Stimulated activated CD4-positive, alpha-beta T cell treated with anti-CD3 and anti-CD28 coated beads, TNF-alpha, amount 100 ng/mL, for 1 hour (primary cell): ENCODE measurements at places on chromosomes 2 and 18.

GRCh38 chr2:217154923-217155322, 295.1 kb upstream of the TNP1 start:
- no peak for DNase-seq

DNA sequence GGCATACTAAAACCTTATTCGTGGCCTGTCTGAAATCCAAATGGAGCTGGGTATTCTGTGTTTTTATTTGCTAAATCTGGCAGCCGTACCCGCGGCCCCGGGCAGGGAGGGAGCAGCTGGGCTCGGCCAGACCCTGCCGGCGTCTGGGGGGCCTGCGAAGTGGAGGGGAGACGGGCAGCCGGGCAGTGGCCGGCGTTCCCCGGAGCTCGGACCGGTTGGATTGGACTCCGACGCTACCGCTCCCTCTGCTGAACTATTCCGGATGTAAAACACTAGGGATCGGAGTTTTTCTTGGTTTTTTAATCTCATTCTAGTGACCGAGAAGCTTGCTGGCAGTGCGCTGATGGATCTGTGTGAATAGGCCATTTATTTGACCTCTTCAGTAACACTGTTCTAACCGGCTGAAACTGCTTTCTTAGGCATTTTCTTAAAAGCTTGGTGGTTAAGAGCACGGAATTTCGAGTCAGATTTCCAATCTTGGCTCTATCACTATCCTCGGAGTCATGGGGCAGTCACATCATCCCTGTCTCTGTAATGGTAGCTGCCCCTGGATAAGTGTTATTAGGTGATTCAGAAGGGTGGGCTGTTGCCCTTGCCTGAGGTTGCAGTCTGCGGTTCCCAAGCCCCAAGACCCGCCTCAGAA, 694 bp downstream of the UNC50 start:
- no peak for DNase-seq

- no peak for DNase-seq
Observed at GRCh38 chr2:191366199-191366598, 121.0 kb downstream of the MYO1B start.

DNA sequence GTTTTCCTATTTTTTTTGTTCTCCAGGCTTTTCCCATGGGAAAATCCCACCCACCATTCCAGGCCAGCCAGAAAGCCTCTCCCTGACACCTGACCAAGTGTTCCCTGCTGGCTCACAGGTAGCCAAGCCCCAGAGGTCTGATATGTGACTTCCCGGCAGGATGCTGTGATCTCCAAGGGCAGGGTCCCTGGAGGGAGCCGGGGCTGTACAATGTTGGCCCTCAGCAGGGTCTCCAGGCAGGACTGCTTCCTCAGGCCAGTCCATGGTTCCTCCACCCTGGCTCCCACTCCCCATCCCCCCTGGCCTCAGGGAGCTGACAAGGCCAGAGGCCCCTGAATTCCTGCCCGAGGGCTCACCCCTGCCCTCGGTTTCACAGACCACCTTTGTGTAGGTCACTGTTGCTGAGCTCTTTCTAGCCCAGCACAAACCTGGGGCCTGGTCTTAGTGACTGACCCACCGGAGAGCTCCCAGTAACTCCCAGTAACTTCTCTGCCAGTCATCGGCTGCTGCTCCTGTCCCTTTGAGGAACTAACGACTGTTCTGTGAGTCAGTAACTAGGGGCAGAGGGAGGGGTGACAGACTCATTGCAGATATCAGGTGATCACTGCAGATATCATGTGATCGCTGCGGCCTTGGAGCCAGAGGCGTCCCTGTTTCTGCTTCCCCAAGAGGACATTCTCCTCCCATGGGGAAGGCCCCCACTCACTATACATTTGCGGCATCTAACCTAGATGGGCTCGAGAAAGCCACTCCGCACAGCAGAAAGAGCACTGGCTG, 38.7 kb downstream of the SDC1 start:
- DNase-seq, result no peak

DNA sequence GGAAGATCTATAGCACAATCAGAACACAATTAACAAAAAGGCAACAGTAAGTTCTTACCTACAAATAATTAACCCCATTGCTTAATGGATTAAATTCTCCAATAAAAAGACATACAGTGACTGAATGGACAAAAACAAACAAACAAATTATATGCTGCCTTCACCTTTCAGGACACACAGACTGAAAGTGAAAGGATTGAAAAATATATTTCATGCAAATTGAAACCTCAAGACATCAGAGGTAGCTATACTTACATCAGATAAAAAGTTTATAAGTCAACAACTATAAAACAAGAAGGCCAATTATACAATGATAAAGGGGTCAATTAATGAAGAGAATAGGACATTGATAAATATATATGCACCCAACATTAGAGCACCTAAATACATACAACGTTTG, 741.2 kb upstream of the FAM98A start:
- DNase-seq, result no peak

DNA sequence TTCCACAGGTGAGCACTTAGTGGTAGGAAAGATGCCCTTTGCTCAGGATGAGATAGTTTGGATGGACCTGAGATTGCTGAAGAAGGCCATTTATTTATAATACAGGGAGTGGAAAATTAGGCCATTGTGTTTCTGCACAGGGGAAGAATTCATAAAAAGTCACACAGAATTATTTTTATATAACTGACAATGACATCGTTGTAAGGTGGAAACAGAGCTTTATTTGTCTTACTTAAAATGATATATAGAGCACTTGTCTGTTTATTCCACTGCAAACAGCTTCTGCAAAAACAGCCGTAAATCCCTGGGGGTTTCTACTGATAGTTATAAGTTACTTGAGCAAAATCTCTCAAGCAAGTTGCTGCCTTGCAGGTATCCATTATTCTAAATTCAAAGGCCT, 158.1 kb upstream of the ZNF521 start:
- no peak for DNase-seq

- DNase-seq, result no peak
Observed at GRCh38 chr2:84629550-84629949, 113.3 kb downstream of the DNAH6 start.

DNA sequence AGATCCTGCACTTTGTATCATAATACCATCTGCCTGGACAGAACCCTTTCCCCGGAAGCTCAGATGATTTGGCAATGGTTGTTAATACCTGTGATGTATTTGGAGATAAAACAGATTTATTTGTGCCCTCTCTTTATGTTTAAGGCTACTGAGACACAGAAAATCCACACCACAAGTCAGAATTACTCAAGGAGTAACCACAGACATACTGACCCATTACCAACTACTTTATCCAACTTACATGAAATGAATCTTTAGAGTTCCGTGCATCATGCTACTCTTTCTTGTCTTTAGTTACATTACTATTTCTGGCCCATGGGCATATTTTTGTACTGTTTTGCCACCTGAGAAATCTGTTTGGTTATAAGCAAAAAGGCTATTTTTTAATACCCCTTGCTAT, 384.0 kb downstream of the STK39 start:
- no peak for DNase-seq

DNA sequence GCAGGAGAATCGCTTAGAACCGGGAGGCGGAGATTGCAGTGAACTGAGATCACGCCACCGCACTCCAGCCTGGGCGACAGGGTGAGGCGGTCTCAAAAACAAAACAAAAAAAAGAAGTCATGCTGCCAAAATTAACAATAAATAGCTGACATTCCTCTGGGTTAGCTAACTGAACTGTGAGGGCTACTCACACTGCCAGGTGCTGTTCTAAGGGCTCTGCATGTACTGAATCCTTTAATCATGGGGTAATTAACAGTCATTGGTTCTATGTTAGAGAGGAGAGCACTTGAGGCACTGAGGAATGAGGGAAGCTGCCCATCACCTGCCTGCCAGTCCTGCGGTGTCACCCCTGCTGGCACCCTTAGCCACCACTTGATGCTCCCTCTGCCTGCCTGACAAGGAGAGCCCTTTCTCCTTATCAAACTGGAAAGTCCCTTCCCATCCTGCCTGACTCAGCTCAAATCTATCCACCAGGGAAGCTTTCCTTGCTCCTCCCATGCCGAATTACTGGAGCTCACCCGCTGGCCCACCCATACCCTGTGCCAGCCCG, 73.0 kb upstream of the RIOK3 start:
- no peak for DNase-seq

DNA sequence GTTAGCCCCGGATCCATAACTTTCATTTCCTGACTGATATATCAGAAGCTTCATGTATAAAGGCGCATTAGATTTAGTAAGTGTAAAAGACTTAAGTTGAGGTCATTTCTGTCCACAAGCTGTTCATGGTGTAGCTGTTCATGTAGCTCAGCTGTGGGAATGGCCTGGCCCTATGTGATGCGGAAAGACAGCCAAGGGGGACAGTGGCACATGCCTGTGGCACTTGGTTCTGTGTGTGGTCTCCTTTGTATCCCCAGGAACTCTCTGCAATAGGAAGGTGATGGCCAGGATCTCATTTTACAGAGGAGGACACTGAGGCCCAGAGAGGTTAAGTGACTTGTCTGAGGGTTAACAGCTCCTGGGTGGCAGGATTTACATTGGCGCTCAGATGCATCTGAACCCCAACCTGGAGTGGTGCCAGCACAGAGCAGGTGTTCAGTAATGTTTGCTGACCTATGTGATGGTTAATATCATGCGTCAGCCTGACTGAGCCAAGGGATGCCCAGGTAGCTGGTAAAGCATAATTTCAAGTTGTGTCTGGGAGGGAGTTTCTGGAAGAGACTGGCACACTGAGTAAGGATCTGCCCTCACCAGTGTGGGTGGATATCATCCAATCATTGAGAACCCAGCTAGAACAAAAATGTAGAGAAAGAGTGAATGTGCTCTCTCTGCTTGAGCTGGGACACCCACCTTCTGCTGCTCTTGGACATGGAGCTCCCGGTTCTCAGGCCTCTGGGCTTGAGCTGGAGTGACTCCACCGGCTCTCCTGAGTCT, 25.4 kb downstream of the HPCAL1 start:
- DNase-seq, result no peak

- no peak for DNase-seq
Observed at GRCh38 chr2:32680942-32681341, 53.1 kb downstream of the TTC27 start.

DNA sequence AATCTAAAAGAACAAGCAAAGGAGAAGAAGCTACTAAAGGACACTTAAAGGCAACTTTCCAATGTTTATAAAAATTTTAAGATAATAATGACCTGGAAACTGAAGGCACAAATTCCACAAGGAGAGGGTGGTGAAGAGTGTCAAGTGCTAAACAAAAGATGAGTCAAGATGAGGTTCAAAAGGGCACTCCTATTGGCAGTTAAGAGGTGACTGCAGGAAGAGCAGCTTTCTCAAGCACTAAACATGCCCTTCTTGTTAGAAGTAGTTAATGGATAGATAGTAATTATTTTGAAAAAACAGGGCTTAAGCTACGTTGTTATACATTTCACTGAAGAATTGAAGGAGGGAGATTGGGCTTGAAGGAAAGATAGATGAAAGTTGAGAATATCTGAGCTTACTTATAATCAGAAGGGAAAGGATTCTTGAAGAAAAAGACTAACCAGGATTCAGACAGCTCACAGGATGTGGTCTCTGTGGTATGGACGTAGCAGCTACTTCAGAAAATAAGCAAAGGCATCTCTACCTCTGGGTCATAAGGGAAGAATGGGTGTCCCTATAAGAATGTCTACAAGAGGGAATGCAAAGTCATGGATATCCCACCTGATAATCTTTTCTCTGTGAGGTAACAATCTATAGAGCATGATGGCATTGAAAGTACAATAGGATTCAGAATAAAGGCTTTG, 454.7 kb upstream of the SLC39A10 start:
- no peak for DNase-seq

DNA sequence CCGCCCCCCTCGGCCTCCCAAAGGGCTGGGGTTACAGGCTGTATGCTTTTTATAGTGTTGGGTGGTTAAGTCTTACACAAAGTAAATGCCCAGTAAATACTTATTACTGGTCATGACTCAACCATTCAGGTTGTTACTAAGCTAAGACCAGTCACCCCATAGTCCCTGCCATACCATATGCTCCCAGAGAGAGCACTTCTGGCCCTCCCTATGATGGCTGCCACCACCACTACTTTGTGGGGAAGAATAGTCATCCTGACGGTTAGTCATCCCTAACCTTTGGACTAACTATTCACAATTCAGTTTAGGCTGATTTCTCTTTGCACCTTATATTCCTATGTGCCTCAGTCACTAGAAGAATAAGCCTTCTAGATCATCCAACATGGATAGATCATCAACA, 42.0 kb upstream of the MSH2 start:
- DNase-seq, result no peak

- DNase-seq, result no peak
Observed at GRCh38 chr18:41524674-41525470, 430.2 kb upstream of the PIK3C3 start.

- DNase-seq, result no peak
Observed at GRCh38 chr2:196066291-196067087, 2.1 kb downstream of the DNAH7 start.

- DNase-seq, result no peak
Observed at GRCh38 chr2:224308272-224308911, 93.5 kb downstream of the FAM124B start.

GRCh38 chr2:198863655-198864054, 594.1 kb downstream of the SATB2 start:
- DNase-seq, result no peak

DNA sequence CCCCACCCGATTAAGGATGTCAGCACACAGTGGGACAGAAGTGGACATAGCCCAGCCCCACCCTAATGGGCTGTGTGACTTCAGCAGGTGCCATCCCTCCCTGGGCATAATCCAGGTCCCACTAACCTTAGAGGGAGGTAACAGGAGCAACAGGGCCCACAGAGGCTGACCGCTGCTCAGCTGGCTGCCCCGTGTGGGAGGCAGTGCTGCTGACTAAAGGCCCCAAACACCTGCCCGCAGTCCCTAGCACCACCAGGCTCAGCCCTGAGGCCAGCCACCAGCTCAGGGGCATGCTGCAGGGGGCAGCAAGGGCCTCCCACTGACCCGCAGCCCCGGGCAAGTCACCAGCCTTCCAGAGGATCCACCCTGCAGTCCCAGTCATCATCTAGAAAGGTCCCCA, 14.6 kb downstream of the BIN1 start:
- no peak for DNase-seq

- DNase-seq, result no peak
Observed at GRCh38 chr2:12826781-12827180, 110.0 kb downstream of the TRIB2 start.

GRCh38 chr2:55805686-55806085, 112.0 kb upstream of the PNPT1 start:
- no peak for DNase-seq

GRCh38 chr2:61853847-61854563, at the start of gene FAM161A:
TSS of gene FAM161A (minus strand) at chr2:61854060. CDS start at chr2:61854041, 19 bp downstream.
- DNase-seq, result peak; percentile 65

DNA sequence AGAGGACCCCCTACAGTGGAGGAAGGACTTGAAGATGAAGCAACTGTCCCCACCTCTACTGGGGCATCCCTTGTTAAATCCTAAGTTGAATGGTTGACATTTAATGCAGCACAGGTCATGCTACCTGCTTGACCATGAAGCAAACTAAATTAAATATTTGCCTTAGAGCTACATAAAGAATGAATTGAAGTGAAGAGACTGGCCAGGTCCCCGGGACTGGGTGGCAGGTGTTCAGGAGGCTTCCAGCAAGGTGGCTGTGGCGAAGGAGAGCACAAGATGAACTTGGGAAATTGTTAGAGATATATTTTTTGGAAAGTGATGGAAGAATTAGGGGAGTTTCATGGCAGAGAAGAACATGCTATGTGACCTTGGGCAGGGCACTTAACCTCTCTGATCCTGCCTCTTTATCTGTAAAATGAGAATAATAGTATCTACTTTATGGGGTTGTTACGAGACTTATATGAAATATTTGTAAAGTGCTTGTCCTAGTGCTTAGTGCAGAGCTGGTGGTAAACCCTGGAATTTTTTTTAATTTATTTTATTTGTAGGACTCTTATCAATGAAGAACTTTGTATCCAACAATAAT, 37.3 kb downstream of the EFR3B start:
- no peak for DNase-seq

GRCh38 chr2:67867735-67868134, 195.1 kb downstream of the C1D start:
- no peak for DNase-seq

- DNase-seq, result no peak
Observed at GRCh38 chr2:222268311-222268990, 30.3 kb downstream of the PAX3 start.
